Nucleus accumbens (tissue), 56 donors: ENCODE measurements at places on chromosomes 1 and 21.

DNA sequence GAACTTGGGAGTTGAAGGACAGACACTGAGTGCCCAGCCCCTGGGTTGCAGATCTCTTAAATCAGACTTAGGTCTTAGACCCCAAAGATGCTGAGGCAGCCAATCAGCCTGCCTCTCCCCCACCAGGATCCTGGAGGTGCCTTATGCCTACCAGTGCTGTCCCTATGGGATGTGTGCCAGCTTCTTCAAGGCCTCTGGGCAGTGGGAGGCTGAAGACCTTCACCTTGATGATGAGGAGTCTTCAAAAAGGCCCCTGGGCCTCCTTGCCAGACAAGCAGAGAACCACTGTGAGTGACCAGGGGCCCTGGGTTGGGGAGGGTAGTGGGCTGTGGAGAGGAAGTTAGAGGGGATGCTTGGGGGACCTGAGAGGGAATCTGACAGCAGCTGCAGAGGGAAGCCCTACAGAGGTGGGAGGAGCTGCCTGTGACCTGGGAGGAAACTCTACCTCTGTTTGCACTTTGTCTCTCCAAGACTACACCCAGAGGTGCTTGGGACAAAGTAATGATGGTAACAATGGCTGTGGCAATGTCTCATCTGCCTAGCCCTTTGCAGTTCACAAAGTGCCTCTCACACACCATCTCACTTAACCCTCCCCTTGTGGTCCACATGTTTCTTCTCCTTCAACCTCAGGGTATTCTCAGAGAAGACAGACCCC lies 31.5 kb downstream of the UBE2T start:
- no peak for DNase-seq

DNA sequence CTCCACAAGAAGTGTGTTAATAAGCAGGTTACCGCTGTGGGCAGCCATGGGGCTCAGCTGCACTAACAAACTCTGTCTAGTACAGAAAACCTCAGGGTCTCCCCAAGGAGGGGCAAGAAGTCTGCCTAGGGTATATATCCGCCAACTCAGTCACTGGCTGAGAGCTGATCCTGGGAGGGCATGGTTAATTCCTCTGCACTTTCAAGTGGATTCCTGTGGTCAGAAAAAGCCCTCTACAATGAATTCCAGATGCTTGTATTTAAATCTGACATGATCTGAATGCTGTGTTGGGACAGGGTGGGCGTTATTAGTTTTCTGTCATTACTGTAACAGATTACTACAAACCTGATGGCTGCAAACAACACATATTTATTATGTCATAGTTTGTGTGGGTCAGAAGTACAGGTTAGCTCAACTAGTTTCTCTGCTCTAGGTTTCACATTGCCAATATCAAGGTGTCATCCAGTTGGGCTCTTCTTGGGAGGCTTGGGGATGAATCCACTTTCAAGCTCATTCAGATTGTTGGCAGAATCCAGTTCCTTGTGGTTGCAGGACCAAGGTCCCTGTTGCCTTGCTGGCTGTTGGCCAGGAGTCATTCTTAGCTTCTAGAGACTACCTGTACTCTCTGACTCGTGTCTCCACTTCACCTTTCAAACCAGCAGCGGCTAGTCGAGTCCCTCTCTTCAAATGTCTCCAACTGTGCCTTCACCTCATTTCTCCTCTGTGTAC lies 8.0 kb upstream of the SELE start:
- DNase-seq, result no peak

GRCh38 chr1:81512252-81513003 lies 288.3 kb upstream of the ADGRL2 start:
- no peak for DNase-seq

- no peak for DNase-seq
These were observed 48.7 kb downstream of the SMYD2 start for GRCh38 chr1:214329470-214330220.

GRCh38 chr1:214438530-214438929 lies 112.9 kb downstream of the PTPN14 start:
- DNase-seq, result no peak

GRCh38 chr1:154469844-154470560 lies 32.0 kb upstream of the TDRD10 start:
- no peak for DNase-seq

GRCh38 chr1:185104083-185104482 lies 52.7 kb downstream of the TRMT1L start:
- DNase-seq, result no peak

- DNase-seq, result no peak
These were observed 52.2 kb downstream of the XCL2 start for GRCh38 chr1:168491527-168492164.

DNA sequence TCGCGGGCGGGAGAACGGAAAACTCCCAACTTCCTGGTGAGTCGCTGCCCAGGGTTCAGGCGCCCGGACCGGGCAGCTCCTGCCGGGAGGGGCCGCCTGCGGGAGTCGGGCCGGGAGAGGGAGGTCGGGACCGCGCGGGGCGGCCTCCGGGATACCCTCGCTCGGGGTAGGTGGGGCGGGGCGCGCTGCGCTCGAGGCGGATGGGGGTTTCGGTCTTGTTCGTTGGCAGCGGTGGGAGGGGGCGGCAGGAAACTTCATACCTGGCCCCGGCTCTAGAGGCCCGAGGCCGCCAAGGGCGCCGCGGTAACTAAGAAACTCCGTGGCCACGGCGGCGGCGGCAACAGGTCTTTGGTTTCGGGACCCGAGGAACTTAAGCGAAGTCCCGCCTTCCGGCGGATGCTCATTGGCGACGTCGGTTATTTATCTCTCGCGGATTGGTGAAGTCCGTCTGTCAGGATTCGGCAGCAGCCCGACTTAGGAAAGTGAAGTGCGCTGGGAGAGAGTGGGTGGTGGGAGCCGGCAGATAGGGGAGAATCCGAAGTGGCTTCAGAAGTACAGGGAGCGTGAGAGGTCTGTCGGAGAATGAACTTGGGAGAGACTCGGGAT lies 546 bp downstream of the NEK7 start:
- DNase-seq, result peak; percentile 90

- no peak for DNase-seq
These were observed 111.1 kb upstream of the BEND5 start for GRCh38 chr1:48887796-48888195.

- DNase-seq, result no peak
These were observed 1.2 kb downstream of the UBR4 start for GRCh38 chr1:19208710-19209438.

DNA sequence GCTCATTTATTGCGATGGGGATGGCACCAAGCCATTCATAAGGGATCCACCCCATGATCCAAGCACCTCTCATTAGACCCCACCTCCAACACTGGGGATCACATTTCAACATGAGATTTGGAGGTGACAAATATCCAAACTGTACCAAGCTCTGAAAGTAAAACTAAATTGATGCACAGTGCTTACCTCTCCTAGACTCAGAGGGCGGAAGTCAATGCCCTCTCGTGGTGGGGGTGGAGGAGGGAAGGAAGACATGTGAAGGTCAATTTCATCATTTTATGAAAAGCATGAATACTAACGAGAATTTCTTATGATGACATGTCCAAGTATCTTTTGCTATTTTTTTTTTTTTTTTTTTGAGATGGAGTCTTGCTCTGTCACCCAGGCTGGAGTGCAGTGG lies 120.0 kb downstream of the PGBD5 start:
- DNase-seq, result no peak

DNA sequence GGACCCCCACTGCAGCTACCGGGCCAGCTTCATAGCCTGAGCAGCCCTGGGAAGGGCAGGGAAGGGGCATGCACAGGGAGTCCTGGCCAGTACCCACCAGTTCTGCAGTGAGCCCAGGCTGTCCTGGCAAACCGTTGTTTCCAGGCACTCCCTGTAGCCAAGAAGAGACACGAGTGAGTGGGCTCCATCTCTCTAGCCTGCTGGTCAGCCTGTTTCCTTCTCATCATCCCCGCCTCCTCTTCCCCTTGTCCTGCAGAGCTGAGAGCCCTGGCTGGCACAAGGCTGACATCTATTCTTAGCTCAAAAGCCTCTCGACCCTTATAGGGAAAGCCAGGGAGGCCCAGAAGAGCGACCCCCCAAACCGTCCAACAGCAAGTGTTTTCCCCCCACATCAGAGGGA lies 28.7 kb downstream of the COL16A1 start:
- no peak for DNase-seq

DNA sequence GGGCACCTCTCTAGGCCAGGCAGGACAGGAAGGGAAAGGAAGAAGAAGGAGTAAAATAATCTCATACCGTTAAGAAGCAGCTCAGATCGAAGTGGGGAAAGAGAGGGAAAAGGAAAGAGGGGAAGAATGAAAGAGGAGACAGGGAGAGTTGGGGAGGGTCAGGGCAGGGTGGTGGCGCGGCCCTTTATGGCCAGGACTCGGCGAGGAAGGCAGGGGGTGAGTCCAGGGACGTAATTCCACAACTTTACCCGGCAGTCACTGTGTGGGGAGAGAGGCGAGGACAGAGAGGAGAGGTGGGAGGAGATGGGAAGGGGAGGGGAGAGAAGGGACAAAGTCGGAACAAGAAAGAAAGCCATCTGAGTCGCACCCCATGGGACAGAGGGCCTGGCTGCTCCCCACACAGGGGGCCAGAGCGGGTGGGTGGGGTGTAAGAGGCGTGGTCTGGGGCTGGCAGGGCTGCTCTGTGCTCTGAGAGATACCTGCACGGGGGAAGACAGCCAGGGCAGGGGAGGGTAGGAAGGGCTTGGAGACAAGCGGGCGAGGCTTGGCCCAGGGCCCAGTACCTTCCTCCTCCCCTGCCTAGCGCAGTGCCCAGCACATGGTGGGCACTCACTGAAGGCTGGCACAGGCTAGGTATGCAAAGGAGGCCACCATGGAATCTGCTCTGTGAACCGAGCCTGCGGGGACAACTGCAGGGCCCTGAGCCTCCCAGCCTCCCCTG lies 49.4 kb downstream of the KIF21B start:
- no peak for DNase-seq

DNA sequence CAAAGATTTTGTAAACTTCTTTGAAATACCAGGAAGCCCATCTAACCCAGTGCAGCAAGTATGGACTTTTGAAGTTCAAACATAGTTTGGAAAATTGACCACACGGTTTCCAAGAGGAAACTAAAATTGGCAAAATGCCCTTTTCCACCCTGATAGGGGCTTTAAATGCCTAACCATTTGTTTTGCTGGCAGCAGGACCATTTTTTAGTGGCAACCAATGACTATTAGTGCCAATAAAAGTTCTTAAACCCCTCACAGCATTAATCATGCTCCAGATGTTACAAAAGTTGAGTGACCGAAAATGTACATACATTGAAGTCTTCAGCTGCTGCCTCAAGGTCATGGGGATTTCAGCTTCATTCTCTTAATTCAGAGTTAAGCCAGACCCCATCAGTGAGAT lies 46.4 kb upstream of the ENAH start:
- DNase-seq, result no peak

DNA sequence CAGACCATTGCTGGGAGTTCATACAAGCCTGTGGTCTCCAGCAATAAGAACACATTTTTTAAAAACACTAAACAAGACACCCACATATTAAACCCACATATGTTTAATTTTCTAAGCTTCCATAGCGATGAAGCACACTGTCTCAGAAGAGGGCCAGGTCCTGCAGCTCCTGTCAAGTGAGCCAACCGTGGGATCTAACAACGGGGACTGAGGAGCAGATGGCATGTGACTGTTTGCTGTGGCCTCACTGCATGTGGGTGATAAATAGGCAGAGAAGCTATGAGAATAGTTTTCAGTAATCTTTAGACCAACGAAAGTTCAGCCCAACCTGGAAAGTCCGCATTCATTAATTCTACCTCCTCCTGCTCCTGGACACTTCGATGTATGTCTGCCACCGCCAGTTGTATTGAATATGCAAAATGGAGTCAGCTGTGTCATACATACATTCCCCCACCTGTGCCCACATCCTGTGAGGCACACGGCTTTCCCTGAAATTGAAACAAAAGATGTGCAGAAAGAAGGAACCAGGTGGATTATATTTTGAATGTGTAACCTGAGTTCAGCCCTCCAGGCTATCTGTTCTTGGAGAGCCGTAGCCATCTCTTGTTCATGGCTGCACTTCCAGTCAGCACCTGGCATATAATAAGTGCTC lies 88.2 kb downstream of the MIS18A start:
- DNase-seq, result no peak

- no peak for DNase-seq
These were observed 127.4 kb upstream of the NRIP1 start for GRCh38 chr21:15192243-15192642.

DNA sequence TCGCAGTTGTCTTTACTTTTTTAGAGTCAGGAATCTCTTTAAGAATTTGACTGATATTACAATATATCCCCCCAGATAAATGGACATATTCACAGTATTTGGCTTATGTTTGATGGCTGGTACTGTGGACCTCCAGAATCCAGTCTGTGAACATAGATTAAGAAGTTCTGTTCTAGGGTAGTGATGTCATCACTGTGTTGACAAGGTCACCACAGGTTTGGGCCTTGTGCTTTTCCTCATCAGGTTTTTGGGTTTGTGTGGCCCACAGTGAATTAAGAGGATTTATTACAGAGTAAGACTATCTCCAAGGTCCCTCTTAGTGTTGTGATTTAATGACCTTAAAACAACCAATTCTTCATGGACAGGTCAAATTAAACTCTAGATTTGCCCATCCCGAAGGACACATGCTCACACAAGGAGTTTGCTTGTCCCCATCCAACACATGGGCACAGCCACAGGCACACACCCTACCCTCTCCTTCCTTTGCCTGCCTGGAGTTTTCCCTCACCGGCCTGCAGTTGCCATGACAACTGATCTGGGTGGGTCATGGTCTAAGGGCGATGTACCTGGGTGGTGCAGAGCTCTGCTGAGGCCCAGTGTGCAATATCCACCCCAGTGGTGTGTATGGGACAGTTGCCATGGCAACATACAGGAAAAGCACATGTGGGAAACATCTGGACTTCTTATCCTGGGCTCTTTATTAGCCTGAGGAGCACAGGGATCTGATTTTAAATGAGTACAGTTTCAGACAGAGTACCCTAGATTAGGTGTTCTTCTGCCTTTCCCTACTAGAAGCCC lies 98.6 kb downstream of the NAV1 start:
- no peak for DNase-seq

DNA sequence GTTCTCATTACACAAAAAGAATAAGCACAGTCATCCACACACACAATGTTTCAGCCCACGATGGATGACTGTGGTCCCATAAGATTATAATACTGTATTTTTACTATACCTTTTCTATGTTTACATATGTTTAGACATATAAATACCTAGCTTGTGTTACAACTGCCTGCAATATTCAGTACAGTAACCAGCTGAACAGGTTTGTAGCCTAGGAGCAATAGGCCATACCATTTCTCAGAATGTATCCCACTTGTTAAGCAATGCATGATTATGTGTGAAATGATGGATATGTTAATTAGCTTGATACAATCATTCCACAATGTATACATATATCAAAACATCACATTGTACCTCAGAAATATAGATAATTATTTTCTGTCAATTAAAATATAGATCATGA lies 33.2 kb upstream of the SAMD13 start:
- no peak for DNase-seq

DNA sequence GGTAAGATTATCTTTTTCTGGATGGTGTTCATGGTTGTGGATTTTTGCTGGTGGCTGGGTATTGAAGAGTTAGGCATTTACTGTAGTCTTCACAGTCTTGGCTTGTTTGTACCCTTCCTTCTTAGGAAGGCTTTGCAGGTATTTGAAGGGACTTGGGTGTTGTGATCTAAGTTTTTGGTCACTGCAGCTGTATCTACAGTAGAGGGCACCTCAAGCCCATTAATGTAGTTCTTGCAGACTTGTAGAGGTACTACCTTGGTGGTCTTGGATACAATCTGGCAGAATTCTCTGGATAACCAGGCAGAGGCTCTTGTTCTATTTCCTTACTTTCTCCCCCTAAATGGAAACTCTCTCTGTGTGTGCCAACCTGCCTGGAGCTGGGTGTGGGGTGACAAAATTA lies 155.8 kb upstream of the BRINP3 start:
- no peak for DNase-seq

- no peak for DNase-seq
These were observed 74.1 kb downstream of the PGBD5 start for GRCh38 chr1:230351983-230352382.

GRCh38 chr21:16211339-16212303 lies 481.8 kb downstream of the USP25 start:
- no peak for DNase-seq
